ENCODE measurements at places on chromosomes 12 and 14. TPM values are rescaled to one million over a fixed set of nuclear protein-coding genes. Genes with fewer than 3 reads are reported as not detected.
A peak's percentile ranks its signal among the peaks of the same experiment; 100 is the strongest.

The FBXL14 gene
- total RNA-seq: 36.2 TPM

The ADAM20 gene
- total RNA-seq: 1.5 TPM

The GALNT4 gene
- 33.5 TPM for total RNA-seq

DNA sequence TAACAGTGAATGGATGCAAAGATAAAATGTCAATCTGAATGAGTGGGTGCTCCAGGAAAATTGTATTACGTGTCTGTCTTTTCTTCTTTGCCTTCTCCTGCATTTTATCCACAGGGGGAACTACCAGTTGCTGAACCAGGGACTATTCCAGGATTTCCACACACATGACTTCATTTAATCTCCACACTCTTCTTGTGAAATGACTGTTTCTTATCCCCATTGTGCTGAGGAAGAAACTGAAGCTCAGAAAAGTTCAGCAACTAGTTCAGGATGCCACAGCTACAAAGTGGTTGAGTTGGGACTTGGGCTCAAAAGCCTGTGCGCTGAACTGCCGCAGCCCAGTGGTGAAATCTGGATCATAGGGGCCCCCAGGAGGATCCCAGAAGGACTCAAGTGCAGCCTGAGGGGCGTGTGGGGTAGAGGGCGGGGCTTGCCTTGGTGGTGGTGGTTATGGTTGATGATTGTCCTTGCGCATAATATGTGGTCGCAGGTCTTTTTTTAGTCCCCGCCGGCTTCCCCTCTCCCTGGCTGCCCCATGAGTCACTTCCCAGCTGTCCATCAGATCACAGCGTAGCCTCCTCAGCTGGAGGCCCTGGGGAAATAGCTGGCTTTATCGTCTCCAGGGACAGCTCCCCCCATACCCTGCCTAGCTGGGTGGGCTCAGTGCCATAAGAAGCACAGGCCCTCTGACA lies 235.2 kb upstream of the CRY1 start:
- no peaks in the 10 kb centered on the region for H3K4me1 ChIP-seq
- DNase-seq: no peak
- peaks cover 3% of the 10 kb centered on the region for H3K27me3 ChIP-seq
- no peak overlapping the region for H3K4me3 ChIP-seq

- peak overlapping the region; percentile 72 for H3K27ac ChIP-seq
- H3K27me3 ChIP-seq: no peaks in the 10 kb centered on the region
- H3K36me3 ChIP-seq: no peaks in the 10 kb centered on the region
Observed at GRCh38 chr14:77088219-77088618, 9.8 kb upstream of the CIPC start.

- H3K27me3 ChIP-seq: peaks cover 4% of the 10 kb centered on the region
- no peaks in the 10 kb centered on the region for H3K4me1 ChIP-seq
- no peak overlapping the region for H3K4me3 ChIP-seq
- DNase-seq: peak; percentile 21
Observed at GRCh38 chr14:35932659-35933159, 106.6 kb downstream of the BRMS1L start.

DNA sequence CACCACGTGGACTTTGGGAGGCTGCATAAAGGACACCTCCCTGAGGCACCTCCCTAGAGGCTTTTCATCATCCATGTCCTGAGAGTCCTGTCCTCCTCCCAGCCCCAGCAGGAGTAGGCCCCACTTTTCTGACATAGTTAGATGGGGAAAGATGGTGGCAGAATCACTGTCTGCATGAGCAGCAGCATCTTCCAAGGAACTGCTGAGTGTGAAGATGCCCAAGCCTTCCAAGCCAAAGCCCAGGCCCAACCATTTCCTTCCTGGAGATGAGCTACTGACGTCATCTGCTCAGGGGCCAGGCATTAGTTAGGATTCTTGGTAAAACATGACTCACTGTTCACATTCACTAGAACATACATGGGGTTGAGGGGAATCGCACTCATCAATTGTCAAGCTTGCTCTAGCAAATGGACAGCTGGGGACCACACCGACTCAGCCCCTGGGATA lies 37.3 kb downstream of the VDR start:
- H3K36me3 ChIP-seq: no peaks in the 10 kb centered on the region
- DNase-seq: no peak
- no peak overlapping the region for H3K27ac ChIP-seq
- no peak overlapping the region for H3K4me3 ChIP-seq
- H3K4me1 ChIP-seq: peaks cover 14% of the 10 kb centered on the region

DNA sequence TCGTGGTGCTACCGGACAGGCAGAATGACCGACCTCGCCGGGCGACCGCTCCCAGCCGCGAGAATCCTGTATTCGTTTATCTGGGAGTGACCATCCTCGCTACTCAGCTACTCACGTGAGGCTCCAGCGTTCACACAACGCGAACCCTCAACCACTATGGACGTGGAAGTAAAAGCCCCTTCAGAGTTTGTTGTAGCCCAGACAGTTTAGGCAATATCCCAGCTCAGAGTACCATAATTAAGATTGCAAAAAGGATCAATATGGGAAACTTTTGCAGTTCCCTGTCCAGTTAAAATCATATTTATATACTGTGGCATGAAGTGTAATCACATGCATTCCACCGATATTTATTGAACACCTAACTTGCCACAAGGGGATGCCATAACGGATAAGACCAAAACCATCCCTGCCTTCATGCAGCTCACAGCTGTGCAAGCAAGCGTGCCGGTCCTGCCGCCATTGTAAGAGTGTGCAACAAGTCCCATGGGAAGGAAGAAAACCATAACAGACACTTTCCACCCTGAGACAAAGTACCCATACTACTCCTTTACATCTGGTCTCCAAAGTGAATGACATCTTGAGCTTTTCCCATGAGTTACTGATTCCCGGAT lies 938 bp upstream of the MAX start:
- no peaks in the 10 kb centered on the region for H3K36me3 ChIP-seq
- no peaks in the 10 kb centered on the region for H3K27me3 ChIP-seq
- peak; percentile 43 for DNase-seq
- H3K4me3 ChIP-seq: peak overlapping the region; percentile 70
- peak overlapping the region; percentile 96 for H3K27ac ChIP-seq

GRCh38 chr14:101351769-101352168 lies 209.5 kb upstream of the DIO3 start:
- H3K27me3 ChIP-seq: no peaks in the 10 kb centered on the region
- H3K4me1 ChIP-seq: no peaks in the 10 kb centered on the region
- no peaks in the 10 kb centered on the region for H3K36me3 ChIP-seq
- no peak overlapping the region for H3K4me3 ChIP-seq

DNA sequence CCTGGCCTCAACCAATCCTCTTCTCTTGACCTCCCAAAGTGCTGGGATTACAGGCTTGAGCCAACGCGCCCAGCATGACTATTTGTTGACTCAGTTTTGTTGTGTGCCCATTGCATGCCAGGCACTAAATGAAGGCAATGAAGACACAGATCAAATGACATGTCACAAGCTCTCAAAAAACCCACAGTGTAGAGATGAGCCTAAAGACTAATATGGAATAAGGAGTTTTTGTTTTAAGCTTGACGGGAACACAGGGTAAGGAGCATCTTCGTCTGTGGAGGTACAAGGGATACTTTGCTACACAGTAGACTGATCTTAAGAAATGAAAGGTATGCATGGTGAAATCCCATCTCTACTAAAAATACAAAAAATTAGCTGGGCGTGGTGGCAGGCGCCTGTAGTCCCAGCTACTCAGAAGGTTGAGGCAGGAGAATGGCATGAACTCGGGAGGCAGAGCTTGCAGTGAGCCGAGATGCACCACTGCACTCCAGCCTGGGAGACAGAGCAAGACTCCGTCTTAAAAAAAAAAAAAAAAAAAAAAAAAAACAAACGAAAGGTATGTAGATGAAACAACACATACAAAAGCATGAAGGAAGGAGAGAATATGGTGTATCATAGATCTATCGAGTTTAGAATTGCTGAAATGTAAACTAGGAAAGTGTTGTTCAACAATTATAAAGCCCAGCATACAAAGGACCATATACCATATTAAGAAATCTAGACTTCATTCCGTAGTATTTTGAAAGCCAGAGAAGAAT lies 122.1 kb upstream of the PTPRB start:
- H3K4me1 ChIP-seq: no peaks in the 10 kb centered on the region
- no peak overlapping the region for H3K4me3 ChIP-seq
- no peak overlapping the region for H3K27ac ChIP-seq
- no peaks in the 10 kb centered on the region for H3K27me3 ChIP-seq
- H3K36me3 ChIP-seq: no peaks in the 10 kb centered on the region

DNA sequence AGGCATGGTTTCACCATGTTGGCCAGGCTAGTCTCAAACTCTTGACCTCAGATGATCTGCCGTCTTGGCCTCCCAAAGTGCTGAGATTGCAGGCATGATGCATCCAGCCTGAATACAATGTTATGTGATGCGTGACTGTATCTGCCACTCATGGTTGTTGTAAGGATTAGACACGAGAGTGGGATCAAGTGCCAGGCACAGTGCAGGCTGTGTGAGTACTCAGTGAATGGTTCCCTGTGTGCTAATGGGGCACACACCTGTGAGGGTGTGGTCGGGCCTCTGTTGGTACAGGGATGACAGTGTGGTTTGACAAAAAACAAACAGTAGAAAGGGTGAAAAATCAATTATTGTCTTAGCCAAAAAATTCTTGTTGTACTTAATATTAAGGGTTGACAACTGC lies 61.8 kb downstream of the TECPR2 start:
- DNase-seq: no peak
- no peaks in the 10 kb centered on the region for H3K27me3 ChIP-seq
- H3K27ac ChIP-seq: no peak overlapping the region
- peaks cover 7% of the 10 kb centered on the region for H3K36me3 ChIP-seq

- no peaks in the 10 kb centered on the region for H3K4me1 ChIP-seq
- H3K4me3 ChIP-seq: no peak overlapping the region
- H3K27ac ChIP-seq: no peak overlapping the region
- DNase-seq: no peak
- H3K27me3 ChIP-seq: peaks cover 9% of the 10 kb centered on the region
Observed at GRCh38 chr14:51107801-51108200, 12.9 kb upstream of the TRIM9 start.

- peaks cover 10% of the 10 kb centered on the region for H3K4me1 ChIP-seq
- no peaks in the 10 kb centered on the region for H3K36me3 ChIP-seq
- H3K27ac ChIP-seq: no peak overlapping the region
- H3K27me3 ChIP-seq: no peaks in the 10 kb centered on the region
- no peak overlapping the region for H3K4me3 ChIP-seq
Observed at GRCh38 chr12:104551313-104551931, 94.7 kb downstream of the CHST11 start.

DNA sequence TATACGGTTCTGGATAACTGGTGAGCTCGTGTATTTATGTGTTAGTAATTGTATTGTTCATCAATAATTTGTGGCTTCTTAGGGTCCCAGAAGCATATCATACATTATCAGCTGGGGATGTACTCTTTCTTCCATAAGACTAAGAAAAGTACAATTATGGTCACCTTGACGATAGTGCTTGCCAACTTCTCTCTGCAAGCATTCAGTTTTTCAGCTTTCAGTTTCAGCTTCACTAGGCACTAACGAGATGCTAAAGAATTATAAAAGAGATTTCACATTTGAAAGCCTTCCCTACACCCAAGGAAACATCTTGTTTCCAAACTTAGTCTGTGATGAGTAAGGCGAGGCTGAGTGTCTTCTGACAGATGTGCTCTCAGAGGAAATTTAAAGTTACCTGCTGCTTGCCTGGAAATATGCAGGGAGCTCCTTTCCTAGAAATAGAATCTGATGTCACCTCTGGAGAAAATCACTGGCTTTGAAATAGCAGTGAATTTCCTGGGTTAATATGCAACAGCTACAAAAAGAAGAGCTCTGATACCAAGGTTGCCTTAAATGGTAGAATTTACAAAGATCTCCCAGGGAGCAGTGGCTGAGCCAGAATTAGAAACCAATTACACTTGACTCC lies 1419.9 kb upstream of the TMEM132C start:
- no peaks in the 10 kb centered on the region for H3K4me1 ChIP-seq
- H3K36me3 ChIP-seq: no peaks in the 10 kb centered on the region
- no peak for DNase-seq
- H3K27ac ChIP-seq: no peak overlapping the region

GRCh38 chr14:89509891-89510290 lies 92.9 kb upstream of the FOXN3 start:
- H3K27me3 ChIP-seq: no peaks in the 10 kb centered on the region
- no peak overlapping the region for H3K4me3 ChIP-seq
- H3K4me1 ChIP-seq: no peaks in the 10 kb centered on the region
- no peak for DNase-seq

DNA sequence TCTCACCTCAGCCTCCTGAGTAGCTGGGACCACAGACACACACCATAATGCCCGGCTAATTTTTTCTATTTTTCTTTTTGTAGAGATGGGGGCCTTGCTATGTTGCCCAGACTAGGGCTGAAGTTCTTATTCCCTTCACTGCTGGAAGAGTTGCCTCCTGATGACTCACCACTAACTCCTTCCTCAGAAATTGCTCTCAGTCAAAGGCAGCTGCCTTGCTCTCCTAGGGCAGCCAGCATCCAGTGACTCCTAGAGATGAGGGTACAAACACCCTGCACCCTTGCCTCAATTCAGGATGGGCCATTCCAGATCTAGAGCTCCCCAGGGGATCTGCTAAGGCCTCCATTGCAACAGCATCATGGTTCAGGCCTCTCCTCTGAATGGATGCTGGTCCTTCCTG lies 54.0 kb upstream of the RASSF8 start:
- H3K27me3 ChIP-seq: no peaks in the 10 kb centered on the region
- no peaks in the 10 kb centered on the region for H3K36me3 ChIP-seq
- H3K4me1 ChIP-seq: no peaks in the 10 kb centered on the region
- H3K4me3 ChIP-seq: no peak overlapping the region
- H3K27ac ChIP-seq: no peak overlapping the region

GRCh38 chr12:76765598-76765997 lies 1.7 kb downstream of the ZDHHC17 start:
- H3K27ac ChIP-seq: no peak overlapping the region
- DNase-seq: no peak
- peaks cover 63% of the 10 kb centered on the region for H3K4me1 ChIP-seq
- no peak overlapping the region for H3K4me3 ChIP-seq
- H3K36me3 ChIP-seq: no peaks in the 10 kb centered on the region

- no peaks in the 10 kb centered on the region for H3K36me3 ChIP-seq
- H3K27me3 ChIP-seq: no peaks in the 10 kb centered on the region
- H3K4me1 ChIP-seq: peaks cover 73% of the 10 kb centered on the region
- no peak for DNase-seq
Observed at GRCh38 chr12:79929065-79929464, 5.8 kb downstream of the PPP1R12A start.

- H3K4me1 ChIP-seq: no peaks in the 10 kb centered on the region
- no peak for DNase-seq
- H3K27ac ChIP-seq: no peak overlapping the region
- H3K4me3 ChIP-seq: no peak overlapping the region
Observed at GRCh38 chr12:23088594-23088993, 463.6 kb downstream of the ETNK1 start.
